Posterior cingulate gyrus (tissue), 11 donors: ENCODE measurements at places on chromosomes 1 and 21.

- DNase-seq, result no peak
Observed at GRCh38 chr1:151475175-151475574, 15.9 kb upstream of the POGZ start.

- DNase-seq, result no peak
Observed at GRCh38 chr1:70397013-70397412, 14.1 kb upstream of the CTH start.

GRCh38 chr1:162942916-162943559 is 82.1 kb upstream of the CCDC190 start:
- DNase-seq, result no peak

- DNase-seq, result no peak
Observed at GRCh38 chr1:15956150-15956549, 19.8 kb downstream of the ZBTB17 start.

GRCh38 chr1:231523816-231524215 is 4.7 kb upstream of the TSNAX start:
- no peak for DNase-seq

DNA sequence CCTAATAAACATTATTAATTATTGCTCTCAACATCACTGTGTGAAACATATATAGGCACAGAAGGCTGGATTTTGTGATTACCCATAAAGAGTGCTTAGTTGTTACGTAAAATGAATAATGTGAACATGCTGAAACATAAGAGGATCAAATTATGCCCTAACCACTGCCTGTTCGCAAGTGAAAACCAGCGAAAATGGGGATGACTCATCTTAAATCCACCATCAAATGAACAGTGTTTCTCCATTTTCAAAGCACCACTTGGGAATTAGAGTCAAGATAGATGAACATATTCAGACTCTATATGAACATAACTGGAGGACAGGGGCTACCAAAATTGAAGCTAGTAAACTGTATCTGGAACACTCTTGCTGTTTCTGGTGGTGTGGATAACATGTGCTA is 386.2 kb downstream of the HHIPL2 start:
- DNase-seq, result no peak

DNA sequence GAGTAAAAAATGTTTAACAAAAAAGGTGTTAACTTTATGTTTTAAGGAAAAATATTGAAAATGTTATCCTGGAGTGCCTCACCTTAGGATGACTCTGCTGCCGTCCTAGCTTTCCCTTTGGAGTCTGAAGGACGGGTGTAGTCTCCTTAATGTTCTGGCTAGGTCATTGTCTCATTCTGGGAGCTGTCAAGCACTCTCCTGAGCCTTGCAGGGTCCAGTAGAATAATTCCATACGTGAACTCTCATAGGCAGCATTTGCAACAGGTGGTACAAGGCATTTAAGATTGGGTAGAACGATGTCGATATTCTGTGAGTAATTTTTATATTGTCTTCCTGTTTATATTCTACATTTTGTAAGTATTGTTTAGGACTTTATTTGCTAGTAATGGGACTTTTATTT is 283.6 kb upstream of the C1orf105 start:
- no peak for DNase-seq

DNA sequence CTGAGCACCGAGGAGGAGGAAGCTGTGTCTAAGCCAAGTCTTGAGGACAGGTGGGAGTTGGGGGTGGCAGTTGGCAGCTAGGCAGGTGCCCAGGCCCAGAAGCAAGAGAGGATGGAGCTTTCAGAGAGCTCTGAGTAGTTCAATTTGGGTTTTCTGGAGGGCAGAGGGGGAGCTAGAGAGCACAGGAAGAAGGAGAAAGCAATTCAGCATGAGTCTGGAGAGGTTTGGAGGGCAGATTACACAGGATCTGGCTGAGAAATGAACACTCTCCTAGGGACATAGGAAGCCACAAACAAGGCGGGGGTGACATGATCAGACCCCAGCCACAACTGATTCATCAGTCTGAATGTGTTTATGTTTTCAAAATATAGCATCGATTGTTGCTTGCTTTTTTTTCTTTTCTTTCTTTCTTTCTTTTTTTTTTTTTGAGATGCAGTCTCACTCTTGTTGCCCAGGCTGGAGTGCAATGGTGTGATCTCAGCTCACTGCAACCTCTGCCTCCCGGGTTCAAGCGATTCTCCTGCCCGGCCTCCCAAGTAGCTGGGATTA is 23.8 kb downstream of the PTPRF start:
- DNase-seq, result no peak

DNA sequence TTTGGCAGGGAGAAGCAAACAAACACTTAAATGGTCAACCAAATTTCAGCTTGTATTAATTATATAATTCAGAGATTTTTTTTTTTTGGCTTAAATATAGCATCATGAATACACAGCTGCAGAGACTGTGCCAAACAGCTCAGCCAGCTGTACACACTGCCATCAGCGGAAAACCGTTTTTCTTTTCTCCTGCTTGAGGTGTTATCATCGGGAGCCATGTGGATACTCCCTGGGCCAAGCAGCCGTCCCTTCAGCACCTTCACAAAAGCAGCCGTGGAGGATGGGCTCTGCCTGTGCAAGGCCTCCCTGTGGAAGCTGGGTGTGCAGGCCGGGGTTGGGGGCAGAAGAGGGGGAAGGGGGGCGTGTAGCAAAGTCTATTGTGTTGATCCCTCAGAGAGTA is 85.0 kb downstream of the NUF2 start:
- DNase-seq, result no peak

GRCh38 chr1:173448945-173449344 is 28.2 kb upstream of the PRDX6 start:
- DNase-seq, result no peak
